NCI-H524 (cell line): ENCODE measurements at places on chromosomes 7 and 10.
A peak's percentile ranks its signal among the peaks of the same experiment; 100 is the strongest.

- DNase-seq, result no peak
Observed at GRCh38 chr7:29302666-29303395, 108.3 kb downstream of the CHN2 start.

- no peak for DNase-seq
Observed at GRCh38 chr10:31745612-31746376, 182.8 kb downstream of the ARHGAP12 start.

- peak; percentile 3 for DNase-seq
Observed at GRCh38 chr10:25696013-25696708, 237.9 kb upstream of the MYO3A start.

DNA sequence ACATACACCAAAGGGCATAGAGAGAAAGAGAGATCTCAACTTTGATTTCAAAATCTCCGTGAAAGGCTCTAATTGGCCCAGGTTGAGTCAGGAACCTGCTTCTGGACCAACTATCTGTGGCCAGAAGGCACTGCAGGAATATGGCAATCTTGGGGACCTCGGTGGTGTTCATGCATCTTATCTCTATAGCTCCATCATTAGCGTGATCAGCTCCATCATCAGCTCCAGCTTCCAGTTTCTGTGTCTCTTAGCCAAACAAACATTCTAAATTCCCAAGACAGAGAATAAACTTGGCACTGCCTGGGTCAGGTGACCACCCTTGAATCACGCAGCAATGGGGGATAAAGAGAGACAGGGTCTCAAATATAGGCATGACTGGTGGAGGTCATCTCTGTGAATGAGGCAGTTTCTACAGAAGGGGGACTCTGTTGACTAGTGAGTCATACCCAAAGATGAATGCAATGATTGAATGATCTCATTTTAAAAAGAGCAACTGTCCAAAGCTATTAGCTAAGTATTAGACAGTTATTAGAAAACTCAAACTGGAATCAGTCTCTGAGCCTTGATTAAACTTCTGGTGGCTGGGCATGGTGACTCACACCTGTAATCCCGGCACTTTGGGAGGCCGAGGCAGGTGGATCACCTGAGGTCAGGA, 5.4 kb upstream of the NRF1 start:
- no peak for DNase-seq

- DNase-seq, result no peak
Observed at GRCh38 chr10:88289342-88289741, 293.8 kb downstream of the RNLS start.

GRCh38 chr7:71661671-71662224, 529.8 kb downstream of the GALNT17 start:
- peak; percentile 51 for DNase-seq

DNA sequence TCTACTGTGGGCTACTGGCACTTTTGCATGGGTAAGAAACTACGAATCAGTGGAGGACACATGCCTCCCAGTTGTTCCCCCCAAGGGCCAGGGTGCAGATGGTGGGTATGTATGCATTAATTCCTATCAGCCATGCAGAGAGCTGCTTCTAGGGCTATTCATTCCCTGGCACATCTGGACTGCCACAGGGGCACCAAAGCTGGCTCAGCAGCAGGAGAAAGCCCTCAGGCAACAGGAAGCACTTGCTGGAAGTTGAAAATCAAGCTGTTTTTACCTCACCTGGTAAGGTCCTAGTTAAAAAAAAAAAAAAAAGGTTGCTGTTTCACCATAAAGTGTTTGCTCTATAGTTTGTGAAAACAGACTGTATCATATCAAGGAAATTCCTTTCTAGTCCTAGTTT, 1342.6 kb downstream of the REEP3 start:
- peak; percentile 48 for DNase-seq

- DNase-seq, result no peak
Observed at GRCh38 chr10:11661441-11661840, 50.0 kb upstream of the USP6NL start.

- DNase-seq, result peak; percentile 82
Observed at GRCh38 chr10:35563261-35563891, 41.8 kb upstream of the GJD4 start.

DNA sequence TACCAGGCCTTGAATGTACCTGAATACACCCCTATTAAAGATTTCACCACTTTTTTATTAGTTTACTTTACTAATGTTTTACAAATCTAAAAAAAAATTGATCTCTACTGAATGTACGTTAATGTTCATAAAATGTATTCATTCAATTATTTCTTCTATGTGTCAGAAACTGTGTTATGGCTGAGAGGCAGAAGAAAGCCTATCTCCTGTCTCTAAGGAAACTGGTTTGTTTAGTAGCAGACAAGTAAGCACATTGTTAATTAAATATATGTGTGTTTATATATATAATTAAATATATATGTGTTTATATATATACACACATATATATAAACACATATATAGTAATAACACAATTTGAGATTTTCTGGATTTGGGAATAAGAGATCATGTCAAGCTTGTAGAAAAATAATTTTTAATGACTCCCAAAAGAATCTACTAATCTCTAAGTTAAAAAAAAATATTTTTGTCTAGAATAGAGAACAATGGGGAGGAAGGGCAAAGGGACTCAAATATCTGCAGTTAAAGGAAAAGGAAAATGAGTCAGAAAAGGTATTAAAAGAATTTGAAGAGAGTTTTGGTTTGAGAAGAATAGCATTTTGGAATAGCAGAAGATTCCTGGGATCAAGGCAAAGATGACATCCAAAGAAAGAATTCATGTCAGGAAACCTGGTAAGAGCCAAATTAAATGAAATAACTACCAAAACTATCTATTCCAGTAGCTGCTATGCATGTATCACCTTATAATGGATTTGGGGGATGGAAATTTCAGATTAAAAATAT, 92.1 kb downstream of the CH25H start:
- no peak for DNase-seq

DNA sequence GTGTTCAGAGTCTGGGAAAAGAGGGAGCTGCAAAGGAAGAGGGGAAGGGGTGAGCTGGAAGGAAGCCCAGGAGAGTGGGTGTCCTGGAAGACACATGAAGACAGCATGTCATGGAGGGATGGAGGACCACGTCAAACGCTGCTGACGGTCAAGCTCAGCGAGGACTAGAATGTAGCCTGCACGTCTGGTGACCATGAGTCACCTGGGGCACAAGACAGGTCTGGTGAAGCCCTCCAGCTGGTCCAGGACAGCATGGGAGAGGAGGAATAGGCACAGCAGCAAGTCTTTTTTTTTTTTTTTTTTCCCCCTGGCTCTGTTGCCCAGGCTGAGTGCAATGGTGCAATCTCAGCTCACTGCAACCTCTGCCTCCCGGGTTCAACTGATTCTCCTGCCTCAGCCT, 19.6 kb upstream of the AMZ1 start:
- no peak for DNase-seq

DNA sequence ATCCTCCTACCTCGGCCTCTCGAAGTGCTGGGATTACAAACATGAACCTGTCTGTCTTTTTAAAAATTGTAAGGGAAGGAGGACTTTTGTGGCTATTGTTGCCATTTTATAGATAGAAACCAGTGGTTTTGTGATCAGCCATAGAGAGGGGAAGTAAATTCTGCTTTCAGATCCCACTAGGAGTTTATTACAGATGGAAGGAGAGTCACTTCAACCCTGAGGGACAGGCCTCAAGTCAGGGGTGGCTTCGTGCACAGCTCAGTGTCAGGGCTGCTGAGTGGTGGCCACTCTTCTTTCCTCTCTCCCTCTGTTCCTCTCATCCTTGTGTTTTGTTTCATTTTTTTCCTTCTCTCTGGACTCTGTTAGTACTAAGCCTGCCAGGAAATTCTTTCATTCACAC, 60.8 kb downstream of the OGDH start:
- DNase-seq, result no peak

DNA sequence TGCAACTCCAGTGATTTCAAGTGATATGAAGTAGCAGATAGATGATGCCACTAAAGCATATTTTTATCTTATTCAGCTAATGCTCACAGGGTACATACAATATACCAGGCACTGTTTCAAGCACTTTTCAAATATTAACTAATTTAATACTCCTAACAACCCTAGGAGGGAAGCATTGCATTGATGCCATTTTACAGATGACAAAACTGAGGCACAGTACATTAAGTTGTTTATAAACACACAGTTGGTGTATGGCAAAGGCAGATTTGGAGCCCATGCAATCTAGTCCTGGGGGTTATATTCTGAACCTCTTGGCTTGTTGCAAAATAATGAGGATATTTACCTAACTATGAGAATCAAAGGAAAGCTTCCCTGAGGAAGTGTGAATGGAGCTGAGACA, 371.0 kb downstream of the SFMBT2 start:
- no peak for DNase-seq

- DNase-seq, result no peak
Observed at GRCh38 chr7:143285470-143285778, 666 bp downstream of the TMEM139 start.

DNA sequence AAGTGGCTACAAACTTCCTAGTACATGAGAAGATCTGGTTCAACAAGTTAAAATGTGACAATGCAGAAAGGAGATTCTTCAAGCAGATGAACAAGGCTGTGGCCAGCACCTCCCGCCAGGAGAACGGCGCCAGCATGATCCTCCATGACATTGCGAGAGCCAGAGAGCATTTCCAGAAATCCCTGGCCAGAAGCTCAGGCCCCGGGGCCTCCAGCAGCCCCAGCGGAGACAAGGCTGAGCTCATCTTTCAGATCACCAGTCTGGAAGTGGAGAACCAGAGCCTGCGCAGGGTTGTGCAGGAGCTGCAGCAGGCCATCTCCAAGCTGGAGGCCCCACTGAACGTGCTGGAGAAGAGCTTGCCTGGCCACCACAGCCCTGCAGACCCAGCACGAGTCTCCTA, 40.1 kb upstream of the ZNF273 start:
- DNase-seq, result no peak

- no peak for DNase-seq
Observed at GRCh38 chr7:6553448-6554044, 2.3 kb upstream of the GRID2IP start.

DNA sequence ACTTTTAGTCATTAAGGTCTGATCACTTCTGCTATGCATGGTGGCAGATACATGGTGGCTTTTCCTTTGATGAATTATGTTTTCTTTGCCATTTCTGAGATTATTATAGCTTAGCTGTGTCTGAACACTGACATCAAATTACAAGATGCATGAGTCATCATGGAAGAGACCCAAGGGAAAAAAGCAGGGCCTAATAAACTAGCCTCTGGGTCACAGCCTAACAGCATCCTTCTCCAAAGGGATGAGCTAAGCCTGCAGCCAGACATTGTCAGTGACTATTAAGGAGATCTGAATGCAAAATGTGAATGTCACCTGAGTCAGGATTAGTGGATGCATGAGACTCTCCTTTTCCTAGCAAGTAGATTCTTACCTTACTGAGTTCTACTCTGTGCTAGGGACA, 19.1 kb upstream of the OGDHL start:
- DNase-seq, result no peak

DNA sequence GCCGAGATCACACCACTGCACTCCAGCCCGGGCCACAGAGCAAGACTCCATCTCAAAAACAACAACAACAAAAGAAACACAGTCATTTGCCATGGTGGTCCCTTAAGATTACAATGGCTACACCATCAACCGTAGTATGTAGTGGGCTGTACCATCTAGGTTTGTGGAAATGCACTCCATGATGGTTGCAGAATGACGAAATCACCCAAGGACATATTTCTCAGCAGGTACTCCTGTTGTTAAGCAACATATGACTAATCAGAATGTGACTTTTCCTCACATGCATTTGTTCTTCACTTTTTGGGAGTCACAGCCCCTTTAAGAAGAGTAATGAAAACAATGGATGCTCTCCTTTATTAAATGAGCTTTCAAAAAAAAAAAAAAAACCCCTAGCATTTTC, 11.0 kb downstream of the SVIL start:
- DNase-seq, result no peak

GRCh38 chr10:133309720-133310398, 1.1 kb downstream of the ZNF511 start:
- DNase-seq, result no peak

DNA sequence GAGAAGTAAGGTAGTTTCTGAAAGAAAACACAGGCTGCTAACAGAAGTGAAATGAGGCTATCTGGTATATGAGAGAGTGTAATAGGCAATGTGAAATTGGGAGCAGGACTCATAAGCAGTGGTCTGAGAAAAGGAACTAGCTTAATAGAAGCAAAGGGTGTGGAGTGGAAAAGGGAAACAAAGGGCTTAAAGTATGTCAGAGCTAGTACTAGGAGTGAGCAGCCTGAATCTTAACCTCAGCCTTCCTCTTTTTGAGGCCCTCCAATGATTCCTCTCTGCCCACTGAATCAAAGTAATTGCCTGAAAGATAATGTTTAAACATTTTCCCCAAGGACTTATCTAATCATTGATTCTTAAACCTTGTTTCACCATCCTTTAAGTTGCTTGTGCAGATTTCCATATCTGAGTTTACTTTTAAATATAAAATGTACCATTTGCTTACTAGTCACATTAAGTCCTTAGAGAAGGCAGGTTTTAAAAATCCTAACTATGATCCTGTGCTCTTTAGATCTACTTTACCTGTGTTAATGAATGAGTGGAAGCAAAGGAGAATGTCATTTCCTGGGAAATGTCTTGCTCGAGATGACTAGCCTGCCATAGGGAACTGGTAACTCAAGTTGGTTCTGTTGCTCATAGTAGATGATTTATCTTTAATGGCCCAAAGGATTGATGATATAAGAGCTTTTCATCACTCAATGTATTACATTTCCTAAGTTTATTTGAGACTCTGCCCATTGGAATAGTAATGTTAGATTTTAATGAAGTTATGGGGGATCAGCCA, 155.0 kb downstream of the SKAP2 start:
- no peak for DNase-seq

DNA sequence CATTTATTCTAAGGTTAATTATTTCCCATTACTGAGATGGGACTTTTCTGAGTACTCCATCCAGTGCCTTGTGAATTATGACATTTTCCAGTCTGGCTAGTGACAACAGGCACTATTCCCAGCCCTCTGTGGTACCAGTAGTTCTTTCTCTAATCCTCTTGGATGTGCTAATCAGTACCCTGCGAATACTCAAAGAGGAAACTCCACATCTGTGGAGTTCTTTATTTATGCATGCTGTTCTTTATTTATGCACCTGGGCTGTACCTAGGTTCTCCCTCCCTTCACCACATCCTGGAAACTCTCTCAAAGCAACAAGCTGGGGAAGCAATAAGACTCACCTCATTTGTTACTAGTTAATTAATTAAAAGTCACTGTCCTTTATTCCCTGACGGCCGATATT, 83.5 kb downstream of the TSPAN12 start:
- no peak for DNase-seq
